GM06990 (cell line): ENCODE measurements at places on chromosomes 4 and X.
A peak's percentile ranks its signal among the peaks of the same experiment; 100 is the strongest.

GRCh38 chrX:8546715-8547114 lies 82.1 kb downstream of the VCX3B start:
- no peak for DNase-seq

DNA sequence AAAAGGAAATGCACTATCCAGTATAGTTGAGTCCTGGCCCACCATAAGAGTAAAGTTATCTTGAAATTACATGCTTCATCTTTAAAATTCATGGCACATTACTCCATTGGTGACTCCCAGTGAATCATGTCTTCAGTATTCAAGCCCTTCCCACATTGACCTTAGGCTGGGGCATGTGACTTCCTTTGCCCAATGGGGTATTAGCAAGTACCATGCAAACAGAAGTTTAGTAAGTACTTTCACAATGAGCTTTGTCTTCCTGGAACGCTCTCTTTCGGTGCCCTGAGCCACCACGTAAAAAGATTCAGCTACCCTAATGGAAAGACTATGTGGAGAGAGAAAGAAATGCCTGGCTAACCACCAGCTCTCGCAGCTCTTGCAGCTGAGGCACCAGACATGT lies 235.4 kb downstream of the HNRNPD start:
- DNase-seq, result no peak

GRCh38 chrX:9662148-9662547 lies 103.5 kb downstream of the GPR143 start:
- DNase-seq, result no peak

GRCh38 chrX:67207912-67208311 lies 335.9 kb upstream of the AR start:
- DNase-seq, result no peak

- no peak for DNase-seq
These were observed 28.7 kb upstream of the HPGDS start for GRCh38 chr4:94371290-94371689.

- peak; percentile 4 for DNase-seq
These were observed at the start of gene PRKG2 for GRCh38 chr4:81214881-81215868. TSS of gene PRKG2 (minus strand) at chr4:81215222. CDS start at chr4:81205047, 10,175 bp downstream.

- DNase-seq, result no peak
These were observed 9.2 kb downstream of the UBE2A start for GRCh38 chrX:119583431-119584059.

DNA sequence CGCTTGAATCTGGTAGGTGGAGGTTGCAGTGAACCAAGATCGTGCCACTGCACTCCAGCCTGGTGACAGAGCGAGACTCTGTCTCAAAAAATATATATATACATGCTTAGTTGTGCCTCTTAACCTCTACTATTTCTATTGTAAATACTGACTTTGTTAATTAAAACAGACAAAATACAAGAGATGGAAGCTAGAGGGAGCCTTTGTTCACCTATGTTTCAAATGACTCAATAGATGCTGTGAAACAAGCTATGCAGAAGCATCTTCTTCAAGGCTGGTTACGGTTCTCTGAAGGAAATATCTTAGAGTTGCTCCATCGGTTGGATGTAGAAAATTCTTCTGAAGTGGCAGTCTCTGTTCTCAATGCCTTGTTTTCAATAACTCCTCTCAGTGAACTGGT lies 6.2 kb downstream of the NCAPG start:
- peak; percentile 30 for DNase-seq

GRCh38 chrX:119228512-119229252 lies 7.4 kb upstream of the PGRMC1 start:
- no peak for DNase-seq

- DNase-seq, result no peak
These were observed 8.8 kb downstream of the PPM1K start for GRCh38 chr4:88275516-88275915.

DNA sequence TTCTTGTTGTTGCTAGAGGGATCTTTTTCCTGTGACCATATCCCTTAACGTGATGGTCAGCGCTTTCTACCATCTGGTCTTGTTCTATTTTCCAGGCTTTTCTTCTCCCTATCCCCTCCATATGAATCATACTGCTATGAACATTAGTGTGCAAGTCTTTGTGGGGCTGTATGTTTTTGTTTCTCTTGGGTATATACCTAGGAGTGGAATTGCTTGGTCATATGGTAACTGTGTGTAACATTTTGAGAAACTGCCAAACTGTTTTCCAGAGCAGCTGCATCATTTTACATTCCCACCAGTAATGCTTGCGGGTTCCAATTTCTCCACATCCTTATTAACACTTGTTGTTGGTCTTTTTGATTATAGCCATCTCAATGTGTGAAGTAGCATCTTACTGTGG lies 121.4 kb downstream of the SPRY1 start:
- DNase-seq, result no peak

- DNase-seq, result no peak
These were observed 2.7 kb downstream of the TIMM17B start for GRCh38 chrX:48894891-48895290.

DNA sequence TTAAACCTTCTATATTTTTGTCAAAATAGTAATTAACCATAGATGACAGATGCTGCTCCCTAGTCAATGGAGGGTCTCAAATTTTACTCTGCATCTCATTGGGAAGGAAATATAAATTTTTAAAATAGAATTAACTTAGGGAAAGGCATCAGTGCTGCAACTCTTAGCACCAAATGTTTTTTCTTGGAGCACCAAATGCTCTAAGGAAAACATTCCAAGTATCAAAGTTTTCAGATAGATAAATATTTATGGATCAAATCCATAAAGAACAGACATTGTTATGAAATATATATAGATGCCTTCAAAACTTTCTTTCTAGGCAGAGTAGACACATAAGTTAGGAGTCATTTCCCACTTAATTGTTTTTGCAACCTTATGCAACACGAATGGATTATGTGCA lies 168.7 kb downstream of the ANTXR2 start:
- no peak for DNase-seq

GRCh38 chr4:188177997-188178675 lies 38.9 kb downstream of the TRIML1 start:
- DNase-seq, result no peak

- DNase-seq, result no peak
These were observed 50.9 kb downstream of the MFAP3L start for GRCh38 chr4:169975131-169975837.

DNA sequence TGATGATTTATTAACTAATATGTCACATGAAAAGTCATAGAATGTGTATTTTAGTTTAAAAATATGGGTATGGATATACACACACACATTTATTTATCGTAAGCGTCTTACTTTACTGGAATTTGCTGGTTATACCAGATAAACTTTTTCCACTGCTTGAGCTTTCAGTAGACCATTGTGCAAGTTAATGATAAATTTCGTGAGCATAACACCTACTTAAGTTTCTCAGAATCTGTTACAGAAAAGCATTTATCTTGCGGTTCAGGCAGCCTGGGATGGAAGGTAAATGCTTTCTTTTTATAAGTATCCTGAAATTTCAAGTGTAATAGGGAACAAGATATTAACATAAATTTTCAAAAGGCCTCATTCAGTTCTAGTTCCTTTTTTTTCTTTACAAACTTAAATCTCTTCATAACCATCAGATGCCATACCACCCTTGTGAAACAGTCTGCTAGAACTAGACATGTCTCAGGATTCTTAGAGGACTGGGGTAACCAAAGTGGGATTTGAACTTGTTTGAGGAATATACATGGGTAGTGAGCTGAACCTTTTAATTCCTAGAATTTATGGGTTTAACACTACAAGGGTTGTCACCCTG lies 27.7 kb downstream of the ATP7A start:
- no peak for DNase-seq

GRCh38 chr4:54433686-54434085 lies 204.6 kb downstream of the PDGFRA start:
- no peak for DNase-seq

GRCh38 chrX:8870411-8870810 lies 69.2 kb upstream of the FAM9A start:
- no peak for DNase-seq

DNA sequence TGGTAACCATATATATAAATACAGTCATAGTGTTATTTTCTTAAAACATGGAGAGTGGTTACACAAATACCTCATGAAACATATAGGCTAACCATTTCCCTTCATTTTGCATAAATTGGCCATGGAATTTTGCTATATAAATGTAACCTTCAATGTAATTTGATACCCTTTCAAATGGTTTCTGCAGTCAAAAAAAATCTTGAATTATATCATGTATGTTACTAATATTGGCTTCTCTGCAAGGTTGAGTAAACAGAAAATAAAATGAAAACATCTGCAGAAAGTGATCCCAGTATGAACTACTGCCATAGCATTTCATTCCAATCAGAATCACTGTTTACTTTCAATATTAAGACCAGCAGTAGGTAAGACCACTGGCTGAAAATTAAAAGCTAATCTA lies 1165.9 kb upstream of the TENM3 start:
- DNase-seq, result no peak

DNA sequence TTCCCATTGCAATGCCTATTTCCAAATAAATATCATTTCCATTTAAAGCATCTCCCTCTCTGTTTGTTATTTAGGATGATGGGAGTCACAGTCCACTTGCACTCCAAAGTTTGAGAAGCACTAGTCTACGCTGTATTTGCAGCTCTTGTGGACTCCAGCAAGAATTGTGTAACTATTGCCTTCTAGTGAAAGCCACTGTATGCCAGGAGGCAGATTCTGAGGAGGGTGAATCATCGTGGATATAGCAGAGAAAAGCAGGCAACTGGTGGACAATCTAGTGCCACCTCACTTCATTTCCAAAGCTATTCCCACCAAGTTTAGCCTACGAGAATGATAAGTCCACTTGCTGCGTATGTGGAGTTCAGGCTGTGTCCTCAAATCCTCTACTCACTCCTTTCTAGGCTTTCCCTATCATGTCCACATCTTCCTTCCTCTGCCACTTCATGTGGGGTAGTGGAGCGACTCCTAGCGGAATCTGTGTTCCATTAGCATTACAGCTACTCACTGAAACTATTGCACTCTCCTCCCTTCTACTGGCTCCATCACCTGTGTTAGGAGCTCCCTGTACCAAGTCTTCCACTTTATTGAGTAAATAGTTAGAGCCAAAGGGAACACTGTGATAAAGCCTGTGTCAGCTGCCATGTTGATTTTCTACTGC lies 501.8 kb upstream of the GALNT7 start:
- no peak for DNase-seq

GRCh38 chr4:40321574-40322275 lies 13.4 kb upstream of the CHRNA9 start:
- no peak for DNase-seq

DNA sequence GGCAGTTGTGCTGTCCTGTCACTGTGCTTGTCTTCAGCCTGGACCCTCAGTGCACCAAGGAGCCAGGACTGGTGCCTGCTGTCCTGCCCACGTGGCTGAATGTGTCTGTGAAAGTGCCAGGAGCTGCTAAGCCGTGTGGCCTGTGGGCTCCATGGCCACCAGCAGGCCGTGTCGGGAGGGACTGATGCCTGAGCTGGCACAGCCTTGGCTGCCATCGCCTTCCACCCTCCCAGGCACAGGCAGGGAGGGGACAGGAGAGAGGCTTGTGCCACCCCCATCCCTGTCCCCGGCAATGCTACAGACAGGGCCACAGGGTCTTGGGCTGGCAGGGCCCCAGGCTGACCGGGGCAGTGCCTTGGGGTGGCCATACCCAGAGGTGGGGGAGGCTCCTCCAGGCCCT lies 24.8 kb downstream of the DOK7 start:
- no peak for DNase-seq

DNA sequence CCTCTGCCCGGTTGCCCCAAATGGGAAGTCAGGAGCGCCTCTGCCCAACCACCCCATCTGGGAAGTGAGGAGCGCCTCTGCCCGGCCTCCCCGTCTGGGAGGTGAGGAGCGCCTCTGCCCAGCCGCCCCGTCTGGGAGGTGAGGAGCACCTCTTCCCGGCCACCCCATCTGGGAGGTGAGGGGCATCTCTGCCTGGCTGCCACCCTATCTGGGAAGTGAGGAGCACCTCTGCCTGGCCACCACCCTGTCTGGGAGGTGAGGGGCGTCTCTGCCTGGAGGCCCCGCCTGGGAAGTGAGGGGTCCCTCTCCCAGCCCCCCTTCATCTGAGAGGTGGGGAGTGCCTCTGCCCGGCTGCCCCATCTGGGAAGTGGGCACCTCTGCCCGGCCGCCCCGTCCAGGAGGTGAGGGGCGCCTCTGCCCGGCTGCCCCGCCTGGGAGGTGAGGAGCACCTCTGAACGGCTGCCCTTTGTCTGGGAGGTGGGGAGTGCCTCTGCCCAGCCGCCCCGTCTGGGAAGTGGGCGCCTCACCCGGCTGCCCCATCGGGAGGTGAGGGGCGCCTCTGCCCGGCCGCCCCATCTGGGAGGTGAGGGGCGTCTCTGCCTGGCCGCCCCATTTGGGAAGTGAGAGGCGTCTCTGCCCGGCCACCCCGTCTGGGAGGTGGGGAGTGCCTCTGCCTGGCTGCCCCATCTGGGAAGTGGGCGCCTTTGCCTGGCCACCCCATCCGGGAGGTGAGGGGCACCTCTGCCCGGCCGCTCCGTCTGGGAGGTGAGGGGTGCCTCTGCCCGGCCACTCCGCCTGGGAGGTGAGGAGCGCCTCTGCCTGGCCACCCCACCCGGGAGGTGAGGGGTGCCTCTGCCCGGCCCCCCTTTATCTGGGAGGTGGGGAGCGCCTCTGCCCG lies 10.6 kb downstream of the PABPC1L2A start:
- no peak for DNase-seq

DNA sequence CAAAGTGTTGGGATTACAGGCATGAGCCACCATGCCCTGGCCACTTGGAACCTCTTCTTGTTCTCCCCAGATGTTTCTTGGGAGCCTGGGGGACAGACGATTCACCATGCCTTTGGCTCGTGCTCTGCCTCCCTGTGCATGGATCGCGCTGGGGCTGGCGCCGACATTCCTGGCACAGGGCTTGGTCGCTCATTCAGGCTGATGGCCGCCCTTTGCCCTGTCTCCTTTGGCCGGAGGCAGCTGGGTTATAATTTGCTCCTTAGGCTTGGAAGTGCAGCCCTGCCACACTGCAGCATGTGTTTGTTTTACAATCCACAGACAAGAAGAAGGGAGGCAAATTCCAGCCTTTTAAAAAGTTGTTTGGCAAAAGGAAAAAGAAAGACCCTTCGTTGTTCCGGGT lies 115.3 kb downstream of the AASDH start:
- no peak for DNase-seq

GRCh38 chr4:3682236-3683076 lies 83.7 kb upstream of the ADRA2C start:
- DNase-seq, result no peak

DNA sequence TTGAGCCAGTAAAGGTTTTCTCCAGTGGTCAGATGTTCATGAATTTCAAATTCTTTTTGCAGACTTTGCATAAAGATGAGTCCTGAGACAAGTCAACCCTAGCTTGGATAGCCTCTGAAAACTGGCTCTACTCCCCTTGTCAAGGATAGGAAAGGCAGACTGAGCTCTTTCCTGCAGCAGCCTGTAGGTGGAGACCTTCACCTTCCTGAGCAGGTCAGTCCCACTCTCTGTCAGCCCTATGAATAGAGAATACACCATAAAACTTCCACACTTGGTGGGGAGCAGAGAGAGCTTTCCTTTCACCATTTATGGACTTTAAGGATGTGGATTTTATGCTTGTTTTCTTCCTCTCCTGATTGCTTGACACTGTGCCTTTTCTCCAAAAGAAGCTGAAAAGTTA lies 41.9 kb downstream of the PCDH19 start:
- no peak for DNase-seq

- no peak for DNase-seq
These were observed 378.2 kb upstream of the MAOA start for GRCh38 chrX:43277879-43278278.
